ENCODE measurements at places on chromosomes 2 and 18.

DNA sequence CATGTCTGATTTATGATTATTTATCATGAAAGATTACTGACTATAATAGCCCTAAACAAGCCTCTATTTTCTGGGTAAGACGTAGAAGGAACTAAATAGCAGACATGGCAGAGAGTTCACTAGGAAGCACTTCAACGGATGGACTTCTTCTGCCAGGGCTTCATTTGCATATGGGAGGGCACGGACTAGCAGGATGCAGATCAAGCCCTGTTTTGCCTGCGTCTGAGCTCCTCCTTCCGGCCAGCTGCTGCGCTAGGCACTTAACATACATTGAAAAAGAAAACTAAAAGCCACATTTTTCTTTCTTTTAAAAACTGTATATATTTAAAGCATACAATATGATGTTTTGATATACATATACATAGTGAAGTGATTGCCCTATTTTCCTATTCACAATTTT lies 340.0 kb upstream of the MEX3C start:
- no peak for DNase-seq

GRCh38 chr2:72263043-72263775 lies 115.5 kb upstream of the CYP26B1 start:
- no peak for DNase-seq

DNA sequence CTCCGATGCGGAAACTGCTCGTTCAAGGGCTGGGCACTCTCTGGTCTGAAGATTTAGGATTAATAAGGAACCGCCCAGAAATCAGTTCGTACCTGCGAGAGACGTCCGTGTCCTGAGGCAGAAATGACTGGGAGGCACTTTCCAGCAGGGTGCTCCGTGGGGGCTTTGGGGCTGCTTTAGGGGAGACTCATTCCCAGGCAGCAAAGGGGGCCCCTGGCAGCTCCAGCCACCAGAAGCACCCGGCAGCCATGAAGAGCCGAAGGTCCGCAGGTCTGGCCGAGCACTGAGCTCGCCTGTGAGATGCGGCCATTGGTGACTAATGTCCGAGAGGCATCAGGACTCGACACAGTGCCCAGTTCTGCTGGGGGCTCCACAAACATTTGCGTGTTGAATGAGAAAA lies 20.9 kb downstream of the KCNG2 start:
- DNase-seq, result no peak

GRCh38 chr18:12093520-12094257 lies at the start of gene ANKRD62:
Gene ANKRD62 (plus strand): TSS chr18:12093843. CDS start chr18:12094018, 175 bp downstream.
- DNase-seq, result no peak

DNA sequence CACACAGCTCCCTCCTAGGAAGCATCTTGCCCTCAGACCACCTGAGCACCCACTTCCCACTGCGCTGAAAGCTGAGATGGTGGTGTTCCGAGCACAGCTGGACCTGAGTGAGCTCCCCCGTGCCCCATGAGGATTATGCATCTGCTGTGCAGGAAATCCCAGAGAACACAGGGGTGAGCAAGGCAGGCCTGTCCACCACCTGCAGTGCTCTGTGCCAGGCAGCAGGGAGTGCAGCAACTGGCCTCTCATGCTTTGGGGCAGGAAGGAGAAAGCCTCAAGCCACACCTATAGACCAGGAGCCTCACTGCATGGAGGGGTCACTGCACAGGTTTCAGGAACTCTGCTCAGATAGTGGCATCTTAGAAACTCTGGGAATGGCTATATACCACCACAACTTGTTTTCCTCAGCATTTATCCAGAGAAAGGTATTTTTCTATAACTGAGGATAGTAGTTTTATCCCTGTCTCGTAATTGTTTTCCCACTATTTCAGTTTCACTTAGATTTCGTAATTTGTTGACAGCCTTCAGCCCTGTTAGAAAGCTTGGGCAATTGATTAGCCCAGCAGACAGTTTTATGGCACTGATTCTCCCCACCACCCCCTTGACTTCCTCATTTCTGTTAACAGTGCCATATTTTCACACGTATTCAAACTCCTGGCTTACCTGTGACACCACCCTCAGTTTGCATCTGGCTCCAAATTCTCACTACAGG lies 144.3 kb upstream of the DAPL1 start:
- DNase-seq, result no peak
